ENCODE measurements at places on chromosomes 12 and 14.

- DNase-seq, result no peak
These were observed 21.0 kb downstream of the AKT1 start for GRCh38 chr14:104774453-104775072.

DNA sequence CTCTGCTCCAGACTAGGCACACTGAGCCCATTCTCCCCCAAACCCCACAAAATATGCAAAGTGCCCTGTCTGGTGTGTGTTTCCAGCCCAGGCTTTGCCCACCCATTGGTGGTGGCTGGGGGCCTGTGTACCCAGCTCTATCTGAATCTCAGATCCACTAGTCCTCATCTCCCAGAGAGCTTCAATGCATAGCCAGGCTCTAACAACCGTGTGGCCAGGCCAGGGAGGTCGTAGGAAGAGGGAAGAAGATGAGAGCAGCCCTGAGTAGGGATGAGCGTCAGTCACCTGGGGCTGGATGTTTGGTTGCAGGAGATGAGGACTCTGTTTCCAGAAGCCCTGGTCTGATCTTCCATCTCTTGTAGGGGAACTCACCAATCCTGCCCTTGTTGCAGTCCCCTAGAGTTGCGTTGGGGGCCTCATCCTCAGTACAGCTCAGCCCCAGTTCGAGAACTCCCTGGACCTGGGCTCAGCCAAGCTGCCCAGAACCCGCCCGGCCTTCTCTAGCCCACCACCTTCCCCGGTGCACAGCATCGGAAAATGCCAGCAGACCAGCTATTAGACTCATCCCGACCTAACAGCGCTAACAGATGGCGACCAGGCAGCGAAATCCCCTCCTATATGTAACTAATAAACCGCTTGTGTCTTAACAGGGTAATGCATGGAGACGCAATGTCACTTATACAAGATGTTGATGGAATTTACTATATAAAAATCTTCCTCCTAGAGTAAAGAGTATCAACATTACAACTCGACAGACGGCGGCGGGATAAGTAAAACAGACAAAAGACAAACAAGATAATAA is 3.2 kb upstream of the LHX5 start:
- DNase-seq, result no peak

DNA sequence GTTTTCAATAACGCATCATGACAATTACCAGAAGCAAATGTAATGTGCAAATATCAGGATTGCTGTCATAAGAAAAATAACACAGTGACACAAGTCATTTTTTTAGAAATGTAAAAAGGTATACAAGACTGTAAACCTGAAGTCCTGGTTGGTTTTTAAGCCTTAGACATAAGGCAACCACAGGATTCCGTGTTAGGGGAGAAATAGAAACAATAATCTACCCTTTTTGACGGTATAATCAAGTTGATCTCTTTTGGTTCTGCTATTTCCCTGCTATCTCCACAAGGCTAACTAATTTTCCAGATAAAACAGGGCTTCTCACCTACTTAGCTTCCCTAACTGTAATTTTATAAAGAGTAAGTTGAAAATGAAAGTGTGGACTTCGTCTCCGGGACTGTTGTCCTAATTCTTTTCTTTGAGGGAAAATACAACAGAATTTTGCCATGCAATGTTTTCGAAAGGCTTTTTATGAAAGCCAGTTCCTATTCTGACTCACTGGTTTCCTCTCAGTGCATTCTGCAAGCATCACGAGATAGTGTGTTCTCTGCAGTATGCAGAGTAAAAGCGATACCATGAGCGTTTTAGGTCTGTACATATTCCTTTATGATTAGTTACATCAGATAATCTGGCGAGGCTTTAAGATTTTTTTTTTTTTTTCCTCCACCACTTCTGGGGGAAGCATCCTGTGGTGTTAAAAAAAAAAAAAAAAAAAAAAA is 10.6 kb downstream of the MYO1H start:
- no peak for DNase-seq

DNA sequence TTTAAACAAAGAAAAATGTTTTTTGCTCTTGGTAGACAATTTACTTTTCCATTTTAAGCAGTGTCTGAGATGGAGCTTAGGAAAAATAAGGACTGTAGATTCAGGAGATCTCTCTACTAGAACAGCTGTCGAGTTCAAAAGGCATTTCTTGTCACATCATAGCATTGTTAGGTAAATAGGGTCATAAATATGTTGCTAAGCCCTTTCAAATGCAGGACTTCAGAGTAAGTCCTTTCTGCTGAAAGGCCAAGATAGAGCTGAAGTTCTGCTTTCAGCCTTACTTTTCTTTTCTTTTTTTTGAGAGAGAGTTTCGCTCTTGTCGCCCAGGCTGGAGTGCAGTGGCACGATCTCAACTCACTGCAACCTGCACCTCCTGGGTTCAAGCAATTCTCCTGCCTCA is 98.2 kb downstream of the SYNE2 start:
- DNase-seq, result no peak

- no peak for DNase-seq
These were observed 25.8 kb upstream of the TRHDE start for GRCh38 chr12:72246370-72246769.

DNA sequence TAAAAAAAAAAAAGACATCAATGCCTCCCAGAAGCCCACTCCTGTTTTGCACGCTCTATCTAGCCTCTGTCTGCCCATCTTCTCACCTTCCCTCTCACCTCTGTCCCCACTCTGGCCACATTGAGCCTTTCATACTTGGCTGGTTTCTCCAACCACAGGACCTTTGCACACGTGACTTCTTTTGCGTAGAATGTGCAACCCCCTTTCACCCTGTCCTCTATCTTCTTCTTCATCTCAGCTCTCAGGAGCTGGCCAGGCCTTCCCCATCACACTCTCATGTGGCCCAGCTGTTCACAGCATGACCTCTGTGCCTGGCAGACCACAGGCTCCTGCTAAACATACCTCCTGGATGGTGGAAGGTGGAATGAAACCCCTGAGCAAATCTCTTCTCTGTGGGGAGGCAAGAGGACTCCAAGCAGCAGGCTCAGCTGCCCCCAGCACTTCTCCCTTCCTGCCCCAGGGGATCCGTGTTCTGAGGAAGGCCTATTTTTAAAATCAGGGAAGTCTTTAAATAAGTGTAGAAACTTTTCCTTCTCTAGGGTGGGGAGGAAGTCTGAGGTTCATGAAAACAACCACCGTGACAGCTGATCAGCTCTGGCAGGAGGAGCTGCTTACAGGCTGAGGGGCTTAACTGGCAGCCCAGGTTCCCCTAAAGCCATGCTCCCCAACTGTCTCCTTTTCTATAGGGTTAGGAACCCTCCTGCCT is 11.6 kb downstream of the HVCN1 start:
- DNase-seq, result no peak

DNA sequence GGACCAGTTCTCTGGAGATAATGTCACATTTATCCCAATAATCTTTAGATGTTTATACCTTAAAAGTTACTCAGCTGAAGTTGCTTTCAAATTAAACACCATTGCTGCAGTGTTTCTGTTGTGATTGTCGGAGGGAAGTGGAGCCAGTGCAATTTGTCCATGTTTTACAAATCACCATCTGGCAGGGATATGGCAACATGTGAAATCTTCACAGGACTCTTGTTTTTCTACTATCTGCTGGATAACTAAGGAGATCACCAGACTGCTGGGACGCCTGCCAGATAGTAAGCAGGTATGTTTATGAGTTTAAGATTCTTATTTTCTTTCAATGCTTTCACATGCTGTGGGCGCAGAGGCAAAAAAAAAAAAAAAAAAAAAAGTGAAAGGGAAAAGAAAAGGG is 100.3 kb upstream of the SOX5 start:
- no peak for DNase-seq

DNA sequence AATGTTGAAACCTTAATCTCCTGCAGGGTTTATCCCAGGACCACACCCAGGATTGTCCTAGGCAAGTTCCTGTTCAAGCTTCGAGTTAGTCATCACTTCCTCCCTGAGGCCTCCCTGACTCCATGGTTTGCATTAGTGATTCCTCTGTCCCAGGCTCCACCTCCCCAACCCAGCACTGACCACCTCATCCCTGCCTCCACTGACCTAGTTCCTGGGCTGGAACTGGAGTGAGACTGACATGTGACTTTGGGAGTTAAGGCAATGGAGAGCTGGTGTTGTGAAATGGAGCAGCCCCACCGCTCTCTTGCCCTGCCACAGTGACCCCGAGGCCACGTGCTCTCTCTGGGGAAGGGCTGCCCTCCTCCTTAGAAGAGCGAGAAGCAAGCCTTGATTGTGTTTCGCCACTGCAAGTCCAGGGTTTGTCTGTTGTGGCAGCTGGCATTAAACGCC is 15.8 kb upstream of the DTX1 start:
- DNase-seq, result no peak

Data from osteocyte (in vitro differentiated cells).